ENCODE measurements at places on chromosomes 12 and 14.
A peak's percentile ranks its signal among the peaks of the same experiment; 100 is the strongest.

DNA sequence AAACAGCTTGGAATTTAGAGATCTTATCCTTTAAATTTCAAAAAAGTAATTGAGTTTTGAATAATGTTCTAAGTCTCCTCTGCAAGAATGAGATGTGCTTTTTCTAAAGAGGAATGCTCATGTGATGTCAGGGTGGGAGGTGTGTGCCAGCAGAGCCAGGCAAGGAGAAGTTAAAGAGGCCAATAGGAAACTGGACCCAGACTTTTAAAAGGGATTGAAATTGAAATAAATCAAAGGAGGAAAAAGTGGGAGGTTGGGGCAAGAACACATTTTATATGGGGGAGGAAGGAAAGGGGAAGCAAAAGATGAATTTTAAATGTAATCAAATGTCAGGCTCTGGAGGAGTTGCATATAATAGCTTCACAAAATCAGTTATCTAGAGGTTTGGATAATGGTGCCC, 126.1 kb downstream of the FIGNL2 start:
- DNase-seq: no peak

GRCh38 chr12:83404521-83404920, 717.8 kb downstream of the TMTC2 start:
- no peak for DNase-seq

DNA sequence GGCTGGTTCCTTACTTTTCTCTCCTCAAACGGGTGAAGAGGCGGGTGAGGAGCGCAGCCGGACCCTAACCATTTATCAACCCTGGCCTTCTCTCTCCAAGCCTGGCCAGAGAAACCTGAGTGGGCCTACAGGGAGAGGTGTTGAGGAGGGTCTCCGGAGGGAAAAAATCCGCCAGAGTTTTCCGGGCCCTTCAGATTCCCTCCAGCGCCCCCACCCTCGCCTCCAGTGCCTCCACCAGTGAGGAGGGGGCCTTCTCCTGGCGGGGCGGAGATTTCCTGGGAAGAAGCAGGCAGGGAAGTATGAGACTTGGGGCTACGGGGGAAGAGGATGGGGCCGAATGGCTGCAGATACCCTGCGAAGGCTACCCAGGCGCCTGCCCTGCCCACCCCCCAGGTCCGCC, 1.4 kb upstream of the HOXC5 start:
- DNase-seq: no peak

GRCh38 chr14:41201696-41202095, 405.0 kb upstream of the LRFN5 start:
- no peak for DNase-seq

DNA sequence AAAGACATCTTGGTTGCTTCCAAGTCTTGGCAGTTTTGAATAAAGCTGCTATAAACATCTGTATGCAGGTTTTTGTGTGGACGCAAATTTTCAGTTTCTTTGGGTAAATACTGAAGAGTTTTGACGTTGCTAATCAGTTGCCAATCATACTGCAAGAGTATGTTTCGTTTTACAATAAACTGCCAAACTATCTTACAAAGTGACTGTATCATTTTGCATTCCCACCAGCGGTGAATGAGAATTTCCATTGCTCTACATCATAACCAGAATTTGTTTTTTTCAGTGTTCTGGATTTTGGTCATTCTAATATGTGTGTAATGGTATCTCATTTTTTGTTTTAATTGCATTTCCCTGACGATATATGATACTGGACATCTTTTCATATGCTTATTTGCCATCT, 190.8 kb upstream of the PARP11 start:
- DNase-seq: no peak

GRCh38 chr12:77407931-77408330, 342.6 kb upstream of the E2F7 start:
- no peak for DNase-seq

DNA sequence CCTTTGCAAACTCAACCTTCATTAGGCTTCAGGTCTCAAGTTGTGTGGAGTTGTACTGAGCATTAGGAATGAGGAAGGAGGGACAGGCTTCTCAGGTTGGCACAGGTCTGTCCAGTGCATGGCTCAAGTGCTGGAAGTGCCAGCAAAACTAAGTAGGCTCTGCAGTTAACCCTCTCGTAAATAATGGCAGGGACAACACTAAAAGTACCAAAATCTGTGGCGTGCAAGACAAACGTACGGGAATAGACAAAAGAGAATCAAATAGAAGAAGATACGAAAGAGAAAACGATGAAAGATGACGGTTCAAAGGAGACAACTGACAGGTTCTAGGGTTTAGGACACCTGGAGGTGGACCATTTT, 612 bp downstream of the TRAPPC6B start:
- no peak for DNase-seq

- peak; percentile 77 for DNase-seq
Observed at GRCh38 chr14:98931911-98932310, 340.1 kb downstream of the BCL11B start.

DNA sequence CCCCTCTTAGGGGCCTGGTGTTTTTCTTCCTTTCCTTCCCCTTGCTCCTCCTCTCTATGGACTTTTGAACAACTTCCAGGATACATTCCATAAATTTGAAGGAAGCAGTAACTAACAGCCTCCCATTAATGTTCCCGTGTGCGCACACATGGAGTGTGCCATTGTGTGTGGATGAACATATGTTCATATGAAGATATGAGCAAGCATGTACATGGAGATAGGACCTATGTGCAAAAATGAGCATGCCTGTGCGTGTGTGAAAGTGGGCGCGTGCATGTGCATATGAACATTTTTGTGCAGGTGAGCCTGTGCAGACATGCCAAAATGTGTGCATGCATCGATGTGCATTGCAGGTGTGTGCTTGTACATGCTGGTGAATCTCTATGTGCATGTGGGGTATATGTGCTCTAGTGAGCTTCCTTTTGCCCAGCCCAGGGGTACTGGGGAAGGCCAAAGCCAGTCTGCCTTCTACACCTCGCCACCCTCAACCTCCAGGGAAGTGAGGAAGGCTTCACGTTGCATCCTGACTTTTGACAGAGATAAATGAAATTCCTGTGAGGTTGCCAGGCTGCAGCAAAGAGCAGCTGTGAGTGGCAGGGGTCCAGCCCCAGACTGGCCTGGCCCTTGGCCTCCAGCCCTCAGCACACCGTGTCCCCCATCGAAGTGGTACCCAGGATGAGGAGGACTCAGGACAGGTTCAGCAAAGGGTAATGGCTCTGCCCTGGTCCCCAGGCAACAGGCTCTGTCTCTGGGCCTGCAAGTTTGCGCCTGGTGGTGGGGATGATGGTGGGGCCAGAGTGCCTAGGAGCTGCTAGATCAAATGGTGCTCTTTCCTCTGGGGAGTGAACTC, 21.1 kb upstream of the PGF start:
- DNase-seq: no peak

- no peak for DNase-seq
Observed at GRCh38 chr12:132465269-132466190, 24.4 kb upstream of the FBRSL1 start.

DNA sequence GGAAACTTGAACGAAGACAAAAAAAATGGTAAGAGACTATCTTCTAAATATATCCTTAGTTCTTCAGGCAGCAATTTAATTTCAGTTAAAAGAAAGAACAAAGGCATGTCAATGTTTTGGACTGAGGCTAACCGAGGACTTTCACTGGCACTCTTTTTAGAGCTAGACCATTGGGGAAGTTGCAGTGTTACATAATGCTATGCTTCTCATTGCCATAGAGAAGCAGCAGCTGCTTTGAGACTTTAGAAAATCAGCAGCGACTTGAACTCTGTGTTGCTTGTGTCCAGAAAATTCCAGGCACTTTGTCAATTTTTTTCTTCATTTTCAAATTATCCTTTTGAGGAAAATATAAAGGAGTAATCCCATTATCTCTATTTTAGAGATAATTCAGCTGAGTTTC, 964.2 kb downstream of the NRXN3 start:
- no peak for DNase-seq

- DNase-seq: no peak
Observed at GRCh38 chr14:74531467-74531866, 37.9 kb downstream of the ISCA2 start.

DNA sequence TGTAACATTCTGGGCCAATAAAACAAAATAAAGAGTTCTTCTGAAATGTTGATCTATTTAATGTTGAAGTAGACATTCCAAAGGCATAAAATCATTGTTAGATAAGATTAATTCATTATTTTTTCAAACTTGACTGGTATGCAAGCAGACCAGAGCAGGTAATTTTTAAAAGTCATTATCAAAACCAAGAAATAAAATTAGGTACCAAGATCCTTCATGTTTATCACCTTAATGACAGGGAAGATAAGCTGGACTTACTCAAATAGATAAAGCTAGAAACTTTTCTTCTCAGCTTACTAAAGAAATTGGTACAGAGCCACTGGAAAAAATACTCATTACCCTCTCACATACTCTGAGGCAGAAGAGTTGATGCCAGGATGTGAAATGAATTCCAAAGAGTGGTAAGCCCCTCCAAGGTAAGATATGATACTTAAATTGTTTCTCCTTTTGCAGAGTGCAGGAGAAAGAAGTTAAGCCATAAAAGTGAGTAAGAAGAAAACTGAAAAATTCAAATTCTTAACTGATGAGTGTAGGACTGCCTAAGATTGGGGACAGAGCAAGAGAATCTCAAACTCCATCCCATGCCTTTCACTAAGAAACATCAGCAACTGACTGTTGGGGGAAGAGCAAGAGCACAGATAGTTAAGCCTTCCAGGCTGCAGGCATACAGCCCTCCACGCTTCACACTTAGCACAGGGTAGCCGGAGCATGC, 111.9 kb downstream of the SLC41A2 start:
- no peak for DNase-seq
